ENCODE measurements at places on chromosomes 1 and 21. TPM values are rescaled to one million over a fixed set of nuclear protein-coding genes. Genes with fewer than 3 reads are reported as not detected.

The RAB42 gene
- total RNA-seq = 2.0 TPM

DNA sequence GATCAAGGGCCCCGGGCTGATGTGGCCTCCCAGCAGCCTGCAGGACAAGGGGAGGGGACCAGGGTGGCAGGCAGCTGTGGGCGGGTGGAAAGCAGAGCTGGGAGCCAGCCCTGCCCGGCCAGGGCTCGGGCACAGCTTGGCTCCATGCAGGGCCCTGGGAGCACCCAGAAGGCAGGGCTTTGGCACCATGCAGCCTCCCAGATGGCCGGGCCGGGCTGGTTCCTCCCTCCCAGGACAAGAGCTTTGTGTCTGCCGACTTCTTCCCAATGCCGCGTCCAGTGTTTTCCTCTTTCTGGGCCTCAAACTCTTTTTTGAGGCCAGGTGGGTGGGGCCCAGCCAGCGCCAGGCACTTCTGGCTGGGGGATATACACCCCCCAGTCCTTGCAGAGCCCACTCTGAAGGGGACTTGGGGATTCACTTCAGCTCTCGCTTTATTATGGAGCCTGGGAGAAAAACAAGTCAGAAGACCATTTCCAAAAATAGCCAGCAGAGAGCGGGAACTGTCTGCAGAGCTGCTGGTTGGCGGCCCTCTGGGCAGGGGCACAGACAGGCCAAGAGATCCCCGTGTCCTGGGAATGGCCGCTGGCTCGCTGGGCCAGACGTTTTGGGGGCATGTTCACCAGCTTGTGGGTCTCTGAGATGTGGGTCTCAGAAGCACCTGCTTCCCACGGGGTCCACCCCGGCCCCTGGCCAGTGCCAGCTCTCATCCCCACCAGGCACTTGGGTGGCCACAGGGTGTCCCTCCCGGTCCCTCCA, 103.8 kb upstream of the ARHGEF16 start:
- peak; percentile 91 for DNase-seq
- H3K4me3 ChIP-seq = no peak overlapping the region
- H3K36me3 ChIP-seq = no peaks in the 10 kb centered on the region
- H3K4me1 ChIP-seq = no peaks in the 10 kb centered on the region

The RNF186 gene
- not detected for total RNA-seq

The NBPF6 gene
- not detected for total RNA-seq

The SMCP gene
- not detected for total RNA-seq

The AGL gene
- 19.6 TPM for total RNA-seq

DNA sequence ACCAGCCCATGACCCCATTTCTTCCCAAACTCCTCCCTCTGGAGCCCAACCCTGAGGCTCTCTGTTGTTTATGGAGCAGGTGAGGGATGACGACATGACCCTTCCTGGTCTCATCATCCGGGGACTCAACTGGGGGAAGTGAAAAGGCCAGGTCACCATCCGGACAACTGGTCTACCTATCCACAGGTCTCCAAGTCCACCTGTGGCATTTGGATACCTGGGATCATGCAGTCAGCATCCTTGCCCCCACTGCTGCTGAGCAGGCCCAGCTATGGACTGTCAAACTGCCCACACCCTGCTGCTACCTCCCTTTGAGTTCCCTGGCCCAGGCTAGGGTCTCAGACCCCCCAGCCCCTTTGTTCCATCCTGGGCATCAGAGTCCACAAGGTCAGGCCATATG, 60.0 kb upstream of the LAPTM5 start:
- H3K4me1 ChIP-seq = no peaks in the 10 kb centered on the region
- no peak overlapping the region for H3K4me3 ChIP-seq
- no peak for DNase-seq
- no peak overlapping the region for H3K27ac ChIP-seq
- H3K27me3 ChIP-seq = no peaks in the 10 kb centered on the region

GRCh38 chr21:25300632-25301031, 306.6 kb downstream of the MRPL39 start:
- no peaks in the 10 kb centered on the region for H3K27me3 ChIP-seq
- no peak overlapping the region for H3K4me3 ChIP-seq
- H3K27ac ChIP-seq = no peak overlapping the region
- no peaks in the 10 kb centered on the region for H3K4me1 ChIP-seq
- H3K36me3 ChIP-seq = no peaks in the 10 kb centered on the region

DNA sequence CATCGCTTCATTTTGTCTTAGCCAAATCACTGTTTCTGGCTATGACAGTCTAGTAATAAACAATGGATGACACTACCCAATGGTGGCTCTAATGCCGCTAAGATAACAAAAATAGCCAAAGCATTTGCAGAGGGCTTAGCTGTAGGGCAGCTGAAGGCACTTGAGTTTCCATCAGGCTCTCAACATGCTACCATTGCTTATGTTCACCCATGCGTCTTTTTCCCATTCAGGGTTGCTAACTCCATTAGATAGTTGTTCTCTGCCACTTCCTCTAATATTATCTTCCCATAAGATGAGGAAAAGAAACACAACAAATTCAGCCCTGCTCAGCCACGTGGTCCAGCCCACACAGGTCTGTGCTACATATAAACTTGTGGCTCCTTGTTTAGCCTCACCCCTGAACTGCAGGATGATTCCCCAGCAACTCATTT, 159.6 kb downstream of the TOMM20 start:
- H3K4me3 ChIP-seq = no peak overlapping the region
- peak overlapping the region; percentile 90 for H3K27ac ChIP-seq
- no peaks in the 10 kb centered on the region for H3K27me3 ChIP-seq

The PPFIA4 gene
- 20.2 TPM for total RNA-seq

All from aorta (tissue), 5 donors.